ENCODE measurements at places on chromosomes 16 and 17.
A peak's percentile ranks its signal among the peaks of the same experiment; 100 is the strongest.

DNA sequence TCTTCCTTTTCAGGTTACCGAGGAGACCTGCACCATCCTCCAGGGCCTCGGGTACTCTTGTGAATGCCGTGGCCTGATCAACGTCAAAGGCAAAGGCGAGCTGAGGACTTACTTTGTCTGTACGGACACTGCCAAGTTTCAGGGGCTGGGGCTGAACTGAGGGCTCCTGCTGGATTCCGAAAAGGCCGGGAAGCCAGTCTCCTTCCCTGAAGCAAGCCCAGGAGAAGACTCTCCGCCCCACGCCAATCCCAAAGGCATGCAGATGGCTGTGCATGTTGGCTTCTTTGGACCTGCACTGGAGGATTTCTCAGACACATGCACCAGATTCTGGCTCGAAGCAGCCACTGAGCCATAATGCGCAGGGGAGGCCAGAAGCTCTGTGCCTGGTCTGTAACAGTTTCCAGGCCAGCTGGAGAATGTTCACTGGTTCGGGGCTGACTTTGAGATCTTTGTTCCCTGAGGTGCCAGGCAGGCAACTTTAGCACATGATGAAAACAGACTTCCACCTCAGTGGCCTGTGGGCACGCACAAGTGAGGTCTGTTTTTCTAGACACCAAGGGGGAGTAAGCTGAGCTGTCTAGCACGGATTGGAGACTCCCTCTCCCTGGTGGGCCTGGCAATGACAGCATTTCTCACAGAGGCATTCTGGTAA lies 49.1 kb downstream of the ADCY7 start:
- no peak for DNase-seq

- DNase-seq = no peak
Observed at GRCh38 chr17:49438436-49439278, 24.0 kb upstream of the PHB1 start.

DNA sequence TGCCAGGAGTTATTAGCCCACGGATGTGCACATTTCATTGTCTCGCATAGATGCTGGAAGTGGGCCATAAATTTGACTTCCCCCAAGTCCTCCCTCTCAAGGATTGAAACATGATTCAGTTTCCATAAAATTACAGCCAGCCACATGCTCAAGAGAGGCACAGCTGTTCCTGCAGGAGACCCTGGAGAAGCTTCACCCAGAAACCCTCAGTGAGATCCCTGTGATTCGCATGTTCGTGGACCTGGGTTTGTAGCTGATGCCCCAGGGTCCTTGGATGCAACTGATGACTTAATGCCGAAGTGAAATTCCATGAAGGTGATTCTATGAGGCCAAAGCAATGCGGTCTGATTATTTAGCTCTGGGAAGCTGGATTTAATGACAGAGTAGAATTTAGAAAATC lies 24.7 kb upstream of the AQP8 start:
- peak; percentile 57 for DNase-seq

DNA sequence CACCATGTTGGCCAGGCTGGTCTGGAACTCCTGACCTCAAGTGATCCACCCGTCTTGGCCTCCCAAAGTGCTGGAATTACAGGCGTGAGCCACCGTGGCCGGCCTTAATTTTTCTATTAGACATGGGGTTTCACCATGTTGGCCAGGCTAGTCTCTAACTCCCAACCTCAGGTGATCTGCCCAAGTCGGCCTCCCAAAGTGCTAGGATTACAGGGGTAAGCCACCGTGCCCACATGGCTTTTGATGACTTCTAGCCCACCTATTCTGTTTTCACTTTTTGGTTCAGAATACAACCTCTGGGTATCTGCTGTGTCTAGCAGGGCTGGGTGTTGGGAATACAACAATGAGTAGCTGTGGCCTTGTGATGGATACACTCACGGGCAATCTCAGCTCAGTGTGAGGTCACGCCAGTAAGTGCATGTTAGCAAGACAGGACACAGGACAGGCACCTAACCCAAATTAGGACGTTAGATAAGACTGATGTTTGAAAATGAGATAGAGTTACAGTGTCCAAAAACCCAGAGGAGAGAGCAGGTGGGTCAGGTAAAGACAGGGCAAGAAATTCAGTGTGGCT lies 14.1 kb upstream of the YWHAE start:
- DNase-seq = no peak

DNA sequence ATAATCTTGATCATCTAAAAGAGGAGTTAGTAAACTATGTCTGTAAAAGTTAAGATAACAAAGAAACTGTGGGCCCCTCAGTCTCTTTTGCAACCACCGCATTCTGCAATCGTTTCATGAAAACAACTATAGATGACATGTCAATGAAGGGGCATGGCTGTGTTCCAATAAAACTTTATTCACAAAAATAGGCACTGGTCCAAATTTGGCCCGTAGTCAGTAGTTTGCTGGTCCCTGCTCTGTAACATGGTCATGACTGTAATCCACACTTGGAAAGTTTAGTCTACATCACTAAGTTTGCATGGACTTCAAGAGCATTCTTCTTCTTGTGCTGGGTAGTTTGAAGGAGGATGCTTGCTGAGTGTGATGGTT lies 299.3 kb upstream of the PSMD7 start:
- DNase-seq = no peak

DNA sequence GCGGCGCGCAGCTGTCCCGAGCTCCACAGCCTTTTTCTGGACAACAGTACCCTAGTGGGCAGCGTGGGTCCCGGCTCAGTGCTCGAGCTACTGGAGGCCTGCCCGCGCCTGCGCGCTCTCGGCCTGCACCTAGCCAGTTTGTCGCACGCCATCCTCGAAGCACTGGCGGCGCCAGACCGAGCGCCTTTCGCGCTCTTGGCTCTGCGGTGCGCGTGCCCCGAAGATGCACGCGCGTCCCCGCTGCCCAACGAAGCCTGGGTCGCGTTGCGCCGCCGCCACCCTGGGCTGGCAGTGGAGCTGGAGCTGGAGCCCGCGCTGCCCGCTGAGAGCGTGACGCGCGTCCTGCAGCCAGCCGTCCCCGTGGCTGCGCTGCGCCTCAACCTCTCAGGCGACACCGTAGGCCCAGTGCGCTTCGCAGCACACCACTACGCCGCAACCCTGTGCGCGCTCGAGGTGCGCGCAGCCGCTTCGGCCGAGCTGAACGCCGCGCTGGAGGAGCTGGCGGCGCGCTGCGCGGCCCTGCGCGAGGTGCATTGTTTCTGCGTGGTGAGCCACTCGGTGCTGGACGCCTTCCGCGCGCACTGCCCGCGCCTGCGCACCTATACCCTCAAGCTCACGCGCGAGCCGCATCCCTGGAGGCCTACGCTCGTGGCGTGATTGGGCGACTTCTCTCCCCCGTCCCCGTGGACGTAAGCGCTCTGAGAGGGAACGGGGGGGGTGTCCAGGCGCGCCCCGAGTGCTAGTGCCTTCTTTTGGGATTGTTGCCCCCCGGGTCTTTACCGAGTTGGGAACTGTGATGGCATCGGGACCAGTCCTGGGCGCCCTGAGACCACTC lies 1.2 kb upstream of the HSF4 start:
- no peak for DNase-seq

DNA sequence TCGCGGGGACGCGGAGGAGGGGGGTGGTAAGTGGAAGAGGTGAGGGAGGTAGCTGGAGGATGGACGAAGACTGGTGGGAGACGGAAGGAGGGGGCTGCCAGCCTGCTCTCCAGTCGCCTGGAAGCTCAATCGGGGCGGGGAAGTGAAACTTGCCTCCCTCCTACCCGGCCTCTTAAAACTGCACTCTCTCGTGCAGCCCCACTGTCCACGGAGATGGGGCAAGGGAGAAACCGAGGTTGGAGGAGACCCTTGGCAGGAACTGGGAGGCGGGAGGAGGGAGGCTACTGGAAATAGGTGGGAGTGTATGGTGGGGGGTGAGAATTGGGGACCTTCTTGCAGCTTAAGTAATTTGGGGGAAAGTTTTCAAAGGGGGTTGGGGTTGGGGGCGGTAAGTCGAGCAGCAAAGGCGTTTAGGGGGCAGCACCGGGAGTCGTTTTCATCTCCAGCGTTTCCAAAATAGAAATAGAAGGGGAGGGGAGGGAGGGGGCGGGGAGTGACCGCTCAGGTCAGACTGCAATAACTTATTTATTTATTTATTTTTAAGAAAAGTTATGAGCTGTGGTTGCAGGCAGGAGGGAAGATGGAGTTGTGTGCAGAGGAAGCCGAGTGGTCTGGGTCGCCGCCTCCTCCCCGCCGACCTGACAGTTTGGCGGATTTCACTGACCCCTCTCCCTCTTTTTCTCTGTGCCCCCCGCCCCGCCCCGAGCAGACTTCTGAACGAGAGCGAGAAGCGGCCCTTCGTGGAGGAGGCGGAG lies 1.4 kb downstream of the SOX9 start:
- peak; percentile 69 for DNase-seq

- peak; percentile 56 for DNase-seq
Observed at GRCh38 chr16:11198828-11199227, 57.2 kb downstream of the SOCS1 start.

- DNase-seq = peak; percentile 69
Observed at GRCh38 chr17:48492401-48493298, 38.2 kb downstream of the HOXB1 start.

DNA sequence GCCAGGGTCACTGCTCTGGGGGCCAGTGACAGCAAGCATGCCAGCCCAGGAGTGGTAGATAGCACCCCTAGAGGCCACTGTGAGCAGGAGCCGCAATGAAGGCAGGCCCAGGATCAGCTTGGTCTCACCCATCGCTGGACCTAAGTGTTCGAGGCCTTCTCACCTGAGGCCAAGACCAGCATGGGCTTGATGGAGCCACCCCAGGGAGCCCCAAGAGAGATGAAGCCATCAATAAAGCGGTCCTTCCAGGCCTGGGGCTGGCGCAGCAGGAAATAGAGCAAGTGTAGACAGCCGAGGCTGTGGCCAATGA lies 1.8 kb downstream of the LCAT start:
- peak; percentile 33 for DNase-seq

GRCh38 chr16:17367923-17368322 lies 102.8 kb downstream of the XYLT1 start:
- DNase-seq = no peak
